ENCODE measurements at places on chromosomes 3 and 15.

- DNase-seq: no peak
These were observed 96.4 kb upstream of the IL12A start for GRCh38 chr3:159892171-159892795.

DNA sequence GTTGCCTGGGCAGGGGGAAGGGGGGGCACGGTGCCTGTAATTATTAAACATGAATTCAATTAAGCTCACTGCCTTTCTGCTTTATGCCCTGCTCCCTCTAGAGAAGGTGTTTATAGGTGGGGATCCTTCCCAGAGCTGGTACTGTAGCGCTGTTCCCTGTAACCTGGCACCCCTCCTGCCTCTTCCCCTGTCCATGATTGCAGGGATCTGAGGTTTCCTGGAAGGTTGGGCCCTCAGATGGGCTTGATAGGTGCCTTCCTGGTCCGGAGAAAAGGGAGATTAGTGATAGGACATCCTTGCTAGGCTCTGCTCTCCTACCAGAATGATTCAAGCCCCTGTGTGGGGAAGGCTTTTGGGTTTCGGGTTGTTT lies 2.1 kb upstream of the FAM131A start:
- no peak for DNase-seq

DNA sequence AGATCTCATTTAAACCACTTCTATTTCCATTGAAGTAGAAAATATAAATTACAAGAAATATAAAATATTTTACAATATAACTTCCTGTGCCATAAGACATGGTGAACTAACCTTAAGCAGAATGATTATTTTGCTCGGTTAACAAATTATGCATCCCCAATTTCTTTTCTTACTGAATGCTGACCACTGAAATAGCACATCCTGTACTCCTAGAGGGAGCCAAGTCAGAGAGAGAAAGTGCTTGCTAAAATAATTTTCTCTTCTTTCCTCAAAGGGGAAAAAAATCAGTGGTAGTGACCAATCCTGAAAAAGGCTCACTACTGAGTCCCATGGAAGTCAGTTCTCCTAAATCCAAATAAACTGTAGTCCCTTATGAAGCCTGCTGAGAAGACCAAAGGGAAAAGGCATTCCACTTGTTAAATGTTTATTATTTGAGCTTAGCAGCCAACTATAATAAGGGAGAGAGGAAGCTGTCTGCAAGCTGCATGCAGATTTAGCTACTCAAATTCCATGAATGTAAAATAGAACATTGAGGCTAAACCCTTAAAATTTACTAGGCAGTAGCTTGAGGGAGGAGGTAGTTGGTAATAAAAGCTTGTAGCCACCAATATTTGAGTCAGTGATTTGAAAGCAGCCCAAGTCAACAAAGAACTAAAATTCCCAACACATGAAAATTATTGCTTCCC lies 33.1 kb downstream of the CEP152 start:
- no peak for DNase-seq

GRCh38 chr15:40204100-40204499 lies 34.8 kb upstream of the PAK6 start:
- DNase-seq: no peak

DNA sequence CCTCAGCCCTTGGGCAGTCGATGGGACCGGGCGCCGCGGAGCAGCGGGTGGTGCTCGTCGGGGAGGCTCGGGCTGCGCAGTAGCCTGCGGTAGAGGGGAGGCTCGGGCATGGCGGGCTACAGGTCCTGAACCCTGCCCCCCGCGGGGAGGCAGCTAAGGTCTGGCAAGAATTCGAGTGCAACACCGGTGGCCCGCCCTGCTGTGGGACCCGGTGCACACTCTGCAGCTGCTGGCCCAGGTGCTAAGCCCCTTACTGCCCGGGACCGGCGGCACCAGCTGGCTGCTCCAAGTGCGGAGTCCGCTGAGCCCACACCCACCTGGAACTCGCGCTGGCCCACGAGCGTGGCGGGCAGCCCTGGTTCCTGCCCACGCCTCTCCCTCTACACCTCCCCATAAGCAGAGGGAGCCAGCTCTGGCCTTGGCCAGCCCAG lies 377.7 kb upstream of the RBMS3 start:
- no peak for DNase-seq

- no peak for DNase-seq
These were observed 65.4 kb downstream of the TFRC start for GRCh38 chr3:196016485-196016884.

- DNase-seq: no peak
These were observed 86.2 kb downstream of the IQSEC1 start for GRCh38 chr3:12986986-12987385.

- no peak for DNase-seq
These were observed 11.2 kb upstream of the ALCAM start for GRCh38 chr3:105355408-105356061.

DNA sequence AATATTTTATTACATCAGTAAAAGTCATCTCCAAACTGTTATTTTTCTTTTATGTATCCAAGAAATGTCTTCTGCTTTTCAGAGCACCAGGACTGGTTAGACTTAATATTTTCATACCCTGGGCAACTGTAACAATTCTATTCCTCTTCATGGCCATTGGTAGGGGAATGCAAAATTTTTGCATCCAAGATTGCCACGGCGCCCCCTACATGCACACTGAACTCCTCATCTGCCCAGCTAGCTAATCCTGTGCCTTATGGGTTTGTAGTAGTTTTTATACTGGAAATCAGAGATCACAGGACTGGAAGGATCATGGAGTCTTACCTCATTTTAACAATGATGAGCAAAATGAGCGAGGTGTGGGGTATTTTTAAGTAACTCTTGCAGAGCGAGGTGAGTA lies 74.2 kb downstream of the CRTC3 start:
- DNase-seq: peak; percentile 59

- DNase-seq: no peak
These were observed 58.3 kb downstream of the HMG20A start for GRCh38 chr15:77479015-77479414.

DNA sequence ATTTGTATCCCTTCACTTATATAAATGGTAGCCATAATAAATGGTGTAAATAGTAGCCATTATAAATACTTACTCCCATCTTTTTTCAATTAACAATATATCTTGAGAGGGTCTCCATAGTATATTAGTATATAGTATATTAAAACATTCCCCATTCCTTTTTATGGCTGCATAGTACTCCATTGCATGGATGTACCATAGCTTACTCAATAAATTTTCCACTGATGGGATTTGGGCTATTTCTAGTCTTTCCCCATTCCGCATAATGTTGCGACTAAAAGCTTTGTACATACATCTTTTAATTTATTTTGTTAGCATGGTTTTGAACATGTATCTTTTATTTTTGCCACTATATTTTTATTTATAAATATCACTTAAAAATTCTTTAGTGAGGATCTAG lies 366.3 kb downstream of the IL20RB start:
- DNase-seq: no peak

DNA sequence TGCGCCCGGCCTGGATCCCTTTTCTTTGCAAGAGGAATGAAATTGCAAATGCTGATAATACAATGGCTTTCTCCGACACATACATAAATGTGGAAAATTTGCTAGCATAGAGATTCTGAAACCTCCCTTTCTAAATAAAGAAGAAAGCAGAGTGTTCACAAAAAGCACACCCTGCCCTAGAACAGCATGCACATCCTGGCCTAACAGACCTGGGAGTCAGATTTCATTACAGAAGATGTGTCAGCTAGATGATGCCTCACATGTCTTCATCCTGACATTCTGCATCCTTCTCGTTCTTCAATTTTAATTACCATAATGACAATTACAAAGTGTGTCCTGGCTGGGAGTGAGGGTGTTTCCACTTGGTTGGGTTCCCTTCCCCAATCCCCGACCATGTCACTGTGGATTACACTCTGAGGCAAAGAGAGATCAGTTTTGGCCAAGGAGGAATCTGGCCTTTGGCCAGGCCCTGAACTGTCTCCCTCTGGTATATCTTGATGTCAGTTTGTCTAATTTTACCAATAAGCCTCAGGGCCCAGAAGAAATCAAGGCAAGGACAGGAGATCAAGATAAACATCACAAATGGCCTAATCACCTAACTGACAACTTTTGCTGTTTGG lies 104.9 kb upstream of the SPATA12 start:
- DNase-seq: no peak

DNA sequence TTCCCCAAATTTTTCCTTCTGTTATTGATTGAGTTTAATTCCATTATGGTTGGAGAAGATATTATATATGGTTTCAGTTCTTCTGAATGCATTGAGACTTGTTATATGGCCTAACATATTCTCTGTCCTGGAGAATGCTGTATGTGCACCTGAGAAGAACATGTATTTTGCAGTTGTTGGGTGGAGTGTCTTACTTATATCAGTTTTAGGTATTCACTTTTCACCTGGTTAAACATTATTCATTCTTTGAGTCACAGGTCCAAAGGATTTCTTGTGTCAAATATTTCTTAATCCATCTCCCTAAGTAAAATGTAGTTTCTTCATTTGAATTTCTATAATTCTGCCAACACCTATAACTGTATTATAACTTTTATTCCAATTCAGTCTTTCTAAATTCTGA lies 17.8 kb downstream of the ACKR2 start:
- no peak for DNase-seq

- DNase-seq: no peak
These were observed 79.0 kb downstream of the MYLK start for GRCh38 chr3:123805101-123805500.

DNA sequence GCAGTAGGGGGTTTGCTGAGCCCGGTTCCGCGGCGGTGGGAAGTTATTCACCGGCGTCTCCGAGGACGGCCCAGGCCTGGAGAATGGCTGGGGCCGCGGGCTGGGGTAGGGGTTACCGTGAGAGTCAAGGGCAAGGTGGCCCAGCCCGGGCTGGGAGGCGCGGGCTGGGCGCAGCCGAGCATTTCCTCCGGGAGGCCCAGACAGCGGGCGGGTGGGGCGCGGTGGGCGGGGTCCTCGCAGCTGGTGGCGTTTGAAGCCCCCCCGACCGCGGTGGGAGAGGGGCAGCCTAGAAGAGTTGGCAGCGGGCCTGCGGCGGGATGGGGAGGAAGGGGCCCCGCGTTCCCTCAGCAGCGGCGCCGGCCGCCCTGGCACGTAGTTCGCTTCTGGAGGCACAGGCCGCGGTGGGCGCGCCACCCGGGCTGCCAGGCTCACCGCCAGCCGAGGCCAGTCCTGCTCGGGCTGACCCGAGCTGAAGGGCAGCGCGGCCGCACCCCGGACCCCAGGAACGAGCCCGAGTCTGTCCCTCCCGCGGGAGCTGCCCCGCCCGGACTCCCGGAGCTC lies 960 bp upstream of the KLF13 start:
- DNase-seq: peak; percentile 68

GRCh38 chr15:84681831-84682230 lies 23.8 kb upstream of the NMB start:
- peak; percentile 49 for DNase-seq

DNA sequence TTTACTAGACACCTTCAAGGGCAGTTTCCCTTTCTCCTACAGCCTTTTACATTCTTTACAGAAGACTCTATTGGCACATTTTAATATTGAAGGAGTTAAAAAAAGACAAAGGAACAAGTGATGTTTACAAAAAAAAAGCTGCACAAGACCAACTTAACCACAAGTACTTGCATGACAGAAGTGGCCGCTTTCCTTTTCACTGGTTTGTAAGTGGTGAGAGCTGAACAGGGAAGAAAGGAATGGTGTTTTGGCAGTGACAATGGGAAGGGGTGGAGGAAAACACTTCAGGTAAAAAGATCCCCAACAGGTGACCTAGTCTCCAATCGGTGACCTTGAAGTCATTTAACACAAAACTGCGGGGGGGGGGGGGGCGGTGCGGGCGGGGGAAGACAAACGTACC lies 1.1 kb downstream of the WDR72 start:
- no peak for DNase-seq

DNA sequence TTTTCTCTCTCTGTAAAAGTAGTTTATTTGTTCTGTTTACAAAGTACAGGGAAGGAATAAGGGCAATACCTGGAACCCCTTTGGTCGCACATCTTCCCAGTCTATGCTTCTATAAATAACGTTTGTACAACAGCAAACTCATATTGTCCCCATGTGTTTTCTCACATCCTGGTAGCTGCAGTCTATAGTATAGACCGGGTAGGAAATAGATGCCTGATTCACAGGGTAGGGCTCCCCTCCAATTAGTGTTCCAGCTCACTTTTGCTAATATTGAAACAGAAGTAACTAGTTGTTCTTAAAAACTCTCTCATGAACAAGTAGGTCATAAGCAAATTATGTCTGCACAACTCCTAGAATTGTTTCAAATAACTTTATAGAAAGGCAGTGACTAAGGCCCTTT lies 17.7 kb downstream of the ATG7 start:
- no peak for DNase-seq

- no peak for DNase-seq
These were observed 262.9 kb downstream of the IL5RA start for GRCh38 chr3:2847062-2847841.

- DNase-seq: no peak
These were observed 70.6 kb downstream of the TM4SF4 start for GRCh38 chr3:149545049-149545448.

DNA sequence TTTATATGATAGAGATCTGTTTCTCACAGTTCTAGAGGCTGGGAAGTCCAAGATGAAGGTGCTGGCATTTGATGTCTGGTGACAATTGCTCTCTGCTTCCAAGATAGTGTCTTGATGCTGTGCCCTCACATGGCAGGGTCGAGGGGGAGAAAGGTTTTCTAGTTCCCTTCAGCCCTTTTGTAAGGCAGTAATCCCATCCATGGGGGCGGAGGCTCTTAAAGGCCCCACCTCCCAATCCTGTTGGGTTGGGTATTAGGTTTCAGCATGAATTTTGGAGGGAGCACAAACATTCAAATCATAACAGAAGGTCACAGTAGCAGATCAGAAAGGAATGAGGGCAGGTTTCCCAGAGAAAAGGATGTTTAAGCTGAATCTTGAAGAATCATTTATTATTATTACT lies 601.7 kb upstream of the ZNF717 start:
- DNase-seq: no peak

DNA sequence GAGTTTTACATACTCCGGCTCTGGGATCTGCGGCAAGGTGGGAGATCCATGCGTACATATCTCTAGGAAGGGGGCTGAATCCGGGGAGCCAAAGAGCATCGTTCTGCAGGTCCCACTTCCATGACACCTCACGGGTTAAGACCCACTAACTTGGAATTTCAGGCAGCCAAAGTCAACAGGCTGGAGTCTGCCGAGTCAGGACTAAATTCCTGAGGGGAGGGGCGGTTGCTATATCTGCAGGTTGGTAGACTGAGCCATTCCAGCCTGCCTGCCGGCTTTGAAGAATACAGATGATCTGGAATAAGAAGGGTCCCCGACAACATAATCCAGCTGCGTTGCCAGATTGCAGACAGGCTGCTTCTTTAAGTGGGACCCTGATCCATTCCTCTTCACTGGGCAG lies 65.4 kb upstream of the PEX5L start:
- no peak for DNase-seq

Measured in CD4-positive, alpha-beta T cell treated with Interleukin-12 subunit alpha and Interleukin-12 subunit beta, for 1 hour (primary cell).